Inflammatory macrophage treated with lipopolysaccharide for 1 hour (primary cell): ENCODE measurements at places on chromosomes 13 and 19.

DNA sequence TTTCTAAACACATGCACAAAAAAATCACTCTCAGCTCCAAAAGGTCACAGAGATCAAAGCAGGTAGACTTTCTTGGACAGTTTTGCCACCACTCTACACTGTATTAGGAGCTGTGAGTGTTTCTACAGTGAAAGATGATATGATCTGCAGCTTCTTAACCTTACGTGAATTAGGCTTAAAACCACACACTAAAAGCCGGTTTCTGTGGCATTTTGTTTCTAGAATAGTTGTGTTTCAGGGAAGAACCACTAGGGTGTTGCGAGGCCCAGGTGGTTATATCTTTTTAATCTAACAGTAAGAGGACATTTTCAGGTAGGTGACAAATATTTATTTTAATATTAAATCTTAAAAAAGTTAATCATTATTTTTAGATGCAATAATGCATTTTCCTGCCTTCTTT, 216.4 kb downstream of the KLF5 start:
- DNase-seq: no peak

DNA sequence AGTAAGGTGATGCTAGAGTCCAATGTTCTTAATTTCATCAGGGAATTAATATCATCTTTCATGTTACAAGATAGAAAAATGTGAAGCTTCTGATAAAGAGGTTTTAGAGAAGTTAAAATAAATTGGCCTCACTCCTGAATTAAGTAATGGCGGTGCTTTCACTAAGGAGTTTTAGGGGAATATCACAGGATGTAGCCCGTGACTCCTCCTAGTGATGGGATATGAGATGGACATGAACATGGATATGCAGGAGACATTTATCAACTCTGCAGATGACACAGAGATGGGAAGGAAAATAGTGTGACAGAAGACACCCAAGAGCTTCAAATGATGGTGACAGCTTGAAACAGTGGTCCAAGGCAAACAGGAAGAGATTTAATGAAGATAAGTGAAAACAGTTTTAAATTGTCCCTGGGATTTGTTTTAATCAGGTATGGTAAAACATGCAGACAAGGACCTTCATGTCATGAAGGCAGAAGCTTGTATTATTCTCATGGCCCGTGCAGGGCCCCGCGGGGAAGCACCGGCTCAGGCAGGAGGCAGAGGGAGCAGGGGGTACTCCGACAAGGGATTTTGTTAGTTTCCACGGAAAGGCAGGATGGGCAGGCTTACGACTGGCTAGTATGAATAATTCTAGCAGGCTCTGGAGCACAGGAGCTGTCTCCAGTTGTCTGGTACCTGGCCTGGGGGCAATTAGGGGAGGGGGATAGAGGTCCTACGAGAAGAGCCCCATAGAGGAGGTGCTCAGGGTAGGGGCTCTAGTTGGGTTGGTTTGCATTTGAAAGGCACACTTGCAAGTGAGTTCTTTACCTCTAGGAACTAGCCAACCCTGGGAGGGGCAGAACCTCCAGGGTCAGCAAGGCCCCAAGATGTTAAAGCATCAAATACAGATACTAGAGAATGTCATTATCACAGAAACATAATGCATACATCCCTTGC, 38.7 kb upstream of the FARP1 start:
- no peak for DNase-seq

DNA sequence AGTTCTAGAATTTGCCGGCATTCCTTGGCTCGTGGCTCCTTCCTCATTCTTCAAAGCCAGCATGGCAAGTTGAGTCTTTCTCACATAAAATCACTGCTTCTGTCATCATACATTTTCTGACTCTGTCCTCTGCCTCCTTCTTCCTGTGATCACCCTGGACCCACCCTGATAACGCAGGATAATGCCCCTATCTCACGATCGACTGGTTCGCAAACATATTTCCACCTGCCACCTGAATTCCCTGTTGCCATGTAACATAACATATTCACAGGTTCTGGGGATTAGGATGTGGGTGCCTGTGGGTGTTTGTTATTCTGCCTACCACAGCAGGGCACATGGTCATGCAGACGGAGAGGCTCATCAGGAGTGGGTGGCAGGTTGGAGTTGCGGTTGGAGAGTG, 177.7 kb downstream of the NHLRC3 start:
- no peak for DNase-seq

GRCh38 chr19:17164639-17165038, 50.5 kb upstream of the USE1 start:
- DNase-seq: no peak

DNA sequence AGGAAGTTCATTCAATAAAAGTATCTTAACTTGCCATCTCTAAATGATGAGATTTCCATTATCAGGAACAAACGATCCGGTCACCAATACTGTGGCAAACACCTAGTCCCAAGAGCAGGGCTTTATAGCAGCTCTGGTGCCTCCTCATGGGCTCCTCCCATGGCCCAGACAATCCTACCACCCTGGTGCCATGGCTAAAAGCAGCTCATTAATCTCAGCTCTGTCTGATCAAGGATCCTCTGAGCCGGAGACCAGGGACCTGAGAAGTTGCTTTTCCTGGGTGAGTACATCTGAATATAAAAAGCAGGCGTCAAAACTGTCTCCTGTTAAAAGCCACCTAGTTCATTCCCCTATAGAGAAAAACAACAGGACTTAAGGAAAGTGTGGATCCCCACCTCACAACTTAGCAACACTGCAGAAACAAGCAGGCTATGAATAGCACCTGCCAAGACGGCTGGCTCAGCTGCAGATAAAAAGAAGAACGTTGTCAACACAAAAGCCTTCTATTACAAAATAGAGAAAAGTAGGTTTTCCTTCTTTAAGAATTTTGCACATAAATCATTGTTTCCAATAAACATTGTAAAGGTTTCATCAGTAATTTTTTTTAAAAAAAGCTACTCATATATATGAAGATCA, 30.3 kb downstream of the TSHZ3 start:
- no peak for DNase-seq

GRCh38 chr13:78521091-78521490, 82.3 kb downstream of the POU4F1 start:
- no peak for DNase-seq

- DNase-seq: peak; percentile 61
These were observed 94.9 kb downstream of the FAM216B start for GRCh38 chr13:42876270-42876714.

DNA sequence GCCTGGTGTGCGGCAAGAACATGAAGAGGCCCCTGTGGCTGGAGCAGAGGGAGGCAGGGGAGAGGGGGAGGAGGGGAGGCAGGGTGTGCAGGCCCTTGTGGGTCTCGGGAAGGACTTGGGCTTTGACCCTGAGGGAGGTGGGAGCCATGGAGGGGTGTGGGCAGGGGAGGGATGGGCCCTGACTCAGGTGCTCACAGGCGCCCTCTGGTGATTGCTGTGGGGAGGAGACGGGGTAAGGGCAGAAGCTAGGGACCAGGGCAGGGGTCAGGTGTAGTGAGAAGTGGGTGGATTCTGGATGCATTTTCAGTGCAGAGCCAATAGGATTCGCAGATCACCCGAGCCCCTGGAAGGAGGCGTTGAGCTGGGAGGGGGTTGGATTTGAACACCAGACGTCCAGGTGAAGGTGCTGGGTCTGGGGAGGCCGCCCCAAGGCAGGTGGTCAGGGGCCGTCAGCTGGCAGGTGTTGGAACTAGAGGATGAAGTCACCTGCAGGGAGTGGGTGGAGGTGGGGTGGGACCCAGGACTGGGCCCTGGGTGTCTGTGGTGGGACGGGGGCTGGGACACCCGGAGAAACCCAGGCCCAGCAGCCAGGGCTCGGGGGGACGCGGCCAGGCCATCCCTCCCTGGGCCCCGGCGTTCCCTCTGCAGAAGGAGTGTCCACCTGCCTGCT, 185.4 kb downstream of the KDM4B start:
- DNase-seq: no peak

GRCh38 chr13:39540929-39541605, 61.9 kb downstream of the LHFPL6 start:
- no peak for DNase-seq

DNA sequence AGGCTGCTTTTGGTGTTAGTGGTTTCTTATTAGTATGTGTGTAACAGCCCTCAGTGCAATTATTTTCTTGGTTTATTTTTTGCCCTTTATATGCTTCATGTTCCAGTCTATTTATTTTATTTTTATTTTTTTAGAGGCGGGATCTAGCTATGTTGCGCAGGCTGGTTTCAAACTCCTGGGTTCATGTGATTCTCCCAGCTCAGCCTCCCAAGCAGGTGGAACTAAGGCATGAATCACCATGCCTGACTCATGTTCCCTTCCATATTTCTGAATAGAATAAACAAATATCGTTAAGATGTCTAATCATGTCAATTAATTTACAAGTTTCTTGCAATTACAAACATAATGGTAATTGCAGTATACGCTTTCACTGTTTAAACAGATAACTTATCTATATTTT, 11.7 kb downstream of the SKA3 start:
- no peak for DNase-seq

GRCh38 chr19:17665058-17665457, 23.1 kb downstream of the UNC13A start:
- DNase-seq: no peak

DNA sequence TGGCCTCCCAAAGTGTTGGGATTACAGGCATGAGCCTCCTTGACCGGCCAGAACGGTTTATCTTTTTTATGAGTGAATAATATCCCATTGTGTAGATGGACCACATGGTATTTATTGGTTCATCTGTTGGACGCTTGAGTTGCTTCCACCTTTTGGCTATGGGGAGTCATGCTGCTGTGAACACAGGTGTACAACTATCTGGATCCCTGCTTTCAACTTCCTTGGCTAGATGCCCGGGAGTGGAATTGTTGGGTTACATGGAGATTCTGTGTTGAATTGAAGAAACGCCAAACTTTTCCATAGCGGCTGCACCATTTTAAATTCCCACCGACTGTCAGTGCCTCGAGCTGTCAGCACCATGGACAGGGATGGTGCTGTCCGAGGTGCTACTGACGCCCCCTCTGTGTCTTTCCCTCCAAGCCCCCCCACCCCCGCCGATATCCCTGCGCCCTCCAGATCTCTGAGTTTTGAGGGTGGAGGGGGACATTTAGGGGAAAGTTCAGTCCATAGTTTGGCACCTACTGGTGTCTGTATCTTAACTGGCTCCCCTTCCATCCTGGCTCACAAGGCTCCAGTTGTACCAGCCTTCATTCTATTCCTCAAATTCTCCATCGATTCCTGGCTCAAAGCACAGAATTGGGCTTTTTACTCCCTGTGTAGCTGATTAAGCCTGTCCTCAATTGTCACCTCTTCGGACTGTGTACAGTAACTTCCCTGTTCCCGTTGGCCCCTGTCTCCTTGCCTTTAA, 27.3 kb downstream of the PNPLA6 start:
- DNase-seq: no peak

DNA sequence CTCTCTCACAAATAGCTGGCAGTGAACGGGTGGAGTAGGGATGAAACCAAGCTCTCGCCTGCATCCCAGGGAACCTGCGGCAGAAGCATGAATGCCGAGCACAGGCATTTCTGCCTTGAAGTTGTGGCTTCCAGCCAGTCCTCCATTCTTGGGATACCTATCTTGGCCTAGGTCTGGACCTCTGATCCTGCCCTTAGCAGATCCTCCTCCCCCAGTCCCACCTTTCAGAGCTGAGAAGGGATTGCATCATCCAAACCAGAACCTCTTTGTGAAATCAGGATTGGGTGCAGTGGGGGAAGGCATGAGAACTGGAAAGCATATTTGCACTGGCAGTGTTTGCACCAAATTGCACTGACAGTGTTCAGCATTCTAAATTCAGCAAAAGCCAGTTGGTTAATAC, 5.8 kb downstream of the ZNF780A start:
- no peak for DNase-seq

GRCh38 chr19:41813911-41814310, 17.5 kb downstream of the CEACAM3 start:
- DNase-seq: no peak

- no peak for DNase-seq
These were observed 62.9 kb upstream of the PCDH8 start for GRCh38 chr13:52911340-52911739.

- DNase-seq: no peak
These were observed 12.3 kb upstream of the ZNF180 start for GRCh38 chr19:44512326-44513298.

DNA sequence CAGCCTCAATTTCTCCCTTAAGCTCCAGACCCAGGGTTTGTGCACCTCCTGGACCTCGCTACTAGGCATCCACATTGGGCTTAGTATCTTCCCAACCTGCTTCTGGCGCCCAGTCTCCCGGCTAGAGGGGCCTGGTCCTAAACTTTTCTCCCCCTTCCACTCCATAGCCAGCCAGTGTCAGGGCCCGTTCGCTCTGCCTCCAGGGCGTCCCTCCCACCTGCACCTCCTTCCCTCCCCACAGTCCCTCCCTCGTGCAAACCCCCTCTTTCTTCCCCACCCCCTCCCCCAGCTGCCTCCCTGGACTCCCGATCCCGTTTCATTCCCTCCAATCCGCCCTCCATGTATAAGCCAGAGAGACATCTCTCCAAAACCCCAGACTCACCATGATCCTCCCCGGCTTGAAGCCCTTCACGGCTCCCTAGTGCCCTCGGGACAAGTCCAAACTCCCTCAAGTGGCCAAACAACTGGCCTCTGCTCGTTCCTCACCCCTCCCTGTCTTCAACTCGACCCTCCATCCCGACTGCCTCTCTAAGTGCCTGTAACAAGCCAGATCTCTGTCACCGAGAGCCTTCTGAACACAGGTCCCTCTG, 997 bp upstream of the SAMD4B start:
- DNase-seq: peak; percentile 28

DNA sequence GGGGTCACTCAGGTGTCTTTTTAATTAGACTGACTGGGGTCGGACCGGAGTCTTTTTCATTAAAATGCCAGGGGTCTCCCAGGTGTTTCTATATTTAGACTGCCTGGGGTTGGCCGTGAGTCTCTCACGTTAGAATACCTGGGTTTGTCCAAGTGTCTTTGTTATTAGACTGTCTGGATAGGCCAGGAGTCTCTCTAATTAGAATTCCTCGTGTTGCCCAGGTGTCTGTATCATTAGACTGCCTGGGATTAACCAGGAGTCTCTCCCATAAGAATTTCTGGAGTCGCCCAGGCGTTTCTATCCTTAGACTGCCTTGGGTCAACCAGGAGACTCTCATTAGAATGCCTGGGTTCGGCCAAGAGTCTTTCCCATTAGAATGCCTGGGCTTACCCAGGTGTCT, 1445.7 kb downstream of the UQCRFS1 start:
- no peak for DNase-seq

GRCh38 chr13:99067159-99067985, 89.5 kb upstream of the DOCK9 start:
- DNase-seq: no peak

- DNase-seq: no peak
These were observed 3.8 kb upstream of the ATP1A3 start for GRCh38 chr19:41997851-41998229.

- DNase-seq: no peak
These were observed 553.5 kb downstream of the MYO16 start for GRCh38 chr13:109182777-109183465.

GRCh38 chr13:33318744-33319143, 33.2 kb upstream of the STARD13 start:
- no peak for DNase-seq
